ENCODE measurements at places on chromosomes 12 and 14.
A peak's percentile ranks its signal among the peaks of the same experiment; 100 is the strongest.

DNA sequence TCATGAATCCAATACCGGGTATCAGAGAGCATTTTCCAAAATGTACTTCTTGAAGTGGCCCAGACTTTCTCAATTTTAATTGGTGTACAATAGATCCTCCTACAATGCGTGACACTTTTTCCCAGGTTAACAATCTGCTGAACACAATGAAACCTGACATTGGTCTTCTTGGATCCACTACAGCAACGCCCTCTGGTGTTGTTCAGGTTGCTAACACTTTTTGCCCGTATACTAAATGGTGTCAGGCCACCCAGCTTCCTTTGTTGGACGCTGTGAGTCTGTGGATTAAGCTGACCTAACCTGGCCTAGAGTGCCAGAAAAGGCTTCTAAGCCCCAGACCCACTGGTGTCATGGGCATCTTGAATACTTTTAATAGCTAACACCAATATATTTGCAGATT is 89.2 kb downstream of the KCNK10 start:
- no peaks in the 10 kb centered on the region for H3K36me3 ChIP-seq
- no peak for DNase-seq
- no peaks in the 10 kb centered on the region for H3K4me1 ChIP-seq
- no peaks in the 10 kb centered on the region for H3K27me3 ChIP-seq
- H3K27ac ChIP-seq: no peak overlapping the region

DNA sequence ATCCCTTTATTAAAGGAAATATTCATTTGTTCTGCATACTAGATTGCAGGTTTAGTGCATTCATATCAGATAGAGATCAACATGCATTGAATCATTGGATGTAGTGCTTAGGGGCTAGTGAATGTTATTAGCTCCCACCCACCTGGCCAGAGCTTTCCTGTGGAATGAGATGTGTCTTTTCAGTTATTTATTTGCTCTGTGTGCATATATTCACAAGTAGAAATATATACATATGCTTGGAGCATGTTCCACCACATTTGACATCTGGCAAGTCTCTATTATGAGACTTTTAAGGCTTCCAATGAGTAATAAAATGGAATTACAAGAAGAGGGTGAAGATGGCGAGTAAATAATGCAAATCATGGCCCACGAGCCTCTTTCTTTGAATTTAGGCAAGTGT is 180.0 kb upstream of the LMO3 start:
- no peak for DNase-seq
- no peaks in the 10 kb centered on the region for H3K36me3 ChIP-seq
- H3K27ac ChIP-seq: no peak overlapping the region
- no peak overlapping the region for H3K4me3 ChIP-seq
- H3K4me1 ChIP-seq: no peaks in the 10 kb centered on the region
- no peaks in the 10 kb centered on the region for H3K27me3 ChIP-seq

- no peak overlapping the region for H3K4me3 ChIP-seq
- H3K27me3 ChIP-seq: no peaks in the 10 kb centered on the region
- H3K4me1 ChIP-seq: peaks cover 21% of the 10 kb centered on the region
- DNase-seq: peak; percentile 54
- H3K27ac ChIP-seq: no peak overlapping the region
Measured at GRCh38 chr12:117441751-117442150, 80.3 kb upstream of the NOS1 start.

DNA sequence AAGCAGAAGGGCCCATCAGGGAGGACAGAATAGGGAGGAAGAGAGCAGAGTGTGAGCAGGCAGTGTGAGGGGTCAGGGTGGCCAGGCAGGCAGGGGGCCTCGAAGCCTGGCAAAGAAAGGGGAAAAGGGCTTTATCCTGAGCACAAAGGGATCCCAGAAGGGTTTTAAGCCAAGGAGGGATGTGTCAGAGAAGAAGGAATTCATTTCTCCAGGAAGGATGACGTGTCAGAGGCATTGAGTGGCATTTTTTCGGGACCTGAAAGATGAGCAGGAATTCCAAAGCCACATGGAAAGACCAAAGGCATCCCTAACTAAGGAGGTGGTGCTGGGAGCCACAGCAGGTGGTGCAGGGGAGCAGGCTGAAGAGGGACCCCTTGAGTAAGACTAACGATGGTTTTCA is 132.1 kb downstream of the DICER1 start:
- H3K27me3 ChIP-seq: no peaks in the 10 kb centered on the region
- H3K27ac ChIP-seq: no peak overlapping the region
- no peak for DNase-seq
- H3K4me3 ChIP-seq: no peak overlapping the region

GRCh38 chr12:88628856-88629509 is 48.7 kb upstream of the KITLG start:
- peaks cover 3% of the 10 kb centered on the region for H3K4me1 ChIP-seq
- H3K36me3 ChIP-seq: no peaks in the 10 kb centered on the region
- no peaks in the 10 kb centered on the region for H3K27me3 ChIP-seq
- H3K4me3 ChIP-seq: no peak overlapping the region
- no peak overlapping the region for H3K27ac ChIP-seq
